ENCODE measurements at places on chromosomes 6 and 20.

- DNase-seq: no peak
These were observed 195.0 kb downstream of the GMPR start for GRCh38 chr6:16433338-16433890.

GRCh38 chr6:136502786-136503185 is 47.4 kb downstream of the MAP7 start:
- DNase-seq: no peak

DNA sequence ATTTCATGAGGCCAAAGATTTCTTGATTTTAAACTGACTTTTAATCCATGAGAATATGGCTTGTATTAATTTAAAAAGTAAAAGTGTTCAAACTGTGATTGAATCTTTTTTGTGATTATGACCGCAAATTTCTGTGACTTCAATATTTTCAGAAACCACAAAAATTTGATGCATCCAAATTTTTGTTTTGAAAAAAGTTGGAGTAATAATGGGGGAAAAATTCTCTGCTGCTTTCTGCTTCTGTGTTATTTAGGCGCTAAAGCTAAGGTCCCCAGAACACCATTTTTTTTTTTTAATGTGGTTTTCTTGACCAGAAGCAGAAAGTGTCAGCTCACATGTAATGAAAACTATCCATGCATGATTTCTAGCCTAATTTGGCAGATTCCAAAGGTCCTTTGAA is 65.3 kb downstream of the GRIK2 start:
- DNase-seq: no peak

GRCh38 chr20:38833857-38834164 is 28.3 kb downstream of the PPP1R16B start:
- no peak for DNase-seq

- no peak for DNase-seq
These were observed 202.4 kb downstream of the MOXD1 start for GRCh38 chr6:132198896-132199295.

DNA sequence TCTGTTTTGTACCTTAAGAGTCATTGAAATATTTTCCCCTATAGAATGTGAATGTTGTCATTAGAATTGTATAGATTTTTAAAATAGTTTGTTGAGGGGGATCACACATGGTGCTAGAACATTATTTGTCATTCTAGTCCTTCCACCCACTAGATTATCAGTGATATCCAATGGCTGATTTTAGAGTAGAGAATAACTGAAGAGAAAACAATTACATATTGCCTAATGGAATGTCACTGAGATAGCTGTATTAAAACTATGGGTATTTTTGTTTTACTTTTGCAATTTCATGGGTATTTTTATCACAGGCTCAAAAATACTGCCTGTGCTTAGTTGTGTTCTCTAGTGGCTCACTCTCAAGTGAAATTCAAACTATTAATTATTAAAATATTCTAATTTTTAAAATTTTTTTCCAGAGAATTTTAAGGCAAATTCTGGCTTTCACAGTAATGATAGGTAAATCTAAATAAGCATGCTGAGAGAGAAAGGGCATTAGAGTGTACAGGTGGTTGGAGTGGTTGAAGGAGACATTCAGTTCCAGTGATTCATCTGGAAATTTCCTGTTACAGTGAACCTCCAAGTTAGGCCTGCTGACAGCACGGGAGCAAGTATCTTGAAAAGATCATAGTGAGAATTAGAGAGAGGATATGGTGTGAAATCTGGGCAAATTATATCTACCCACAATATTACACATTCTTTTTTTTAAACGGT is 399.6 kb downstream of the NKAIN2 start:
- DNase-seq: no peak

DNA sequence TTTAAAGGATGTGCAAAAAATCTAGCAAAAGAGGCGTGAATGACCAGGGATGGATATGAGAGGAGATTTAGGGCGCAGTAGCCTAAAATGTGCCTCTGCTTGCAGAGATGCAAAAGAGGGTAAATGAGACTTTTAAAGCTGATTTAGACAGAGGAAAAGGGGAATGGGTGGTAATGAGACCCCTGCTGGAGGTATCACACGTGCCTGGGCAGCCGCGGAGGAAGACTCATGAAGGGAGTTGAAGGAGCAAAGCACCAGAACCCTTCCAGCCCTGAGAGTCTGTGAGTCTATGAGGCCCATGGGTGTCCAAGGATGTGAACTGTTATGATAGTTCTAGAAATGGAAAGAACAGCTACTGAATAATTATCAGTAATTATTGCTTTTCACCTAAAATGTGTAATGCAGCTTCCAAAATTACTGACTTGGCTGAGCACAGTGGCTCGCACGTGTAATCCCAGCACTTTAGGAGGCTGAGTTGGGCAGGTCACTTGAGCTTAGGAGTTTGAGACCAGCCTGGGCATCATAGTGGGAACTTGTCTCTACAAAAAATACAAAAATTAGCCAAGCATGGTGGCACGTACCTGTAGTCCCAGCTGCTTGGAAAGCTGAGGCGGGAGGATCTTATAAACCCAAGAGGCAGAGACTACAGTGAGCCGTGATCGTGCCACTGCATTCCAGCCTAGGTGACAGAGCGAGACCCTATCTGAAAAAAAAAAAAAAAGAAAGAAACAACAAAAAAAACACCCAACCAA is 38.2 kb upstream of the TIAM2 start:
- no peak for DNase-seq

DNA sequence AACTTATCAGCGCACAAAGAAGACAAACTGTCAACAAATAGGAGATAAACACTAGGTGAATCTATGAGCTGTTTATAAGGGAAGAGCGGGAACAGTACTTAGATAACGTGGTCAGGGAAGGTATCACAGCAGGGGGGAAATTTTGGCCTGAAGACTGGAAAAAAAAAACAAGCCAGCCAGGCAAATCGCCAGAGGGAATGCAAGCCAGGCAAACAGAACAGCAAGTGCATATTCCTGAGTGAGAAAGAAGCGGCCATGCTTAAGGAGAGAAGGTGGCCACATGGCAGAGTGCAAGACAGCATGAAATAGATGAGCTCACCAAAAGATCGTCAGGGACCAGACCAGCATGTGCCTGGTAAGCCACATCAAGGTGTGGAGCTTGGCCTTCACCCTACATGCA is 466.5 kb upstream of the ARID1B start:
- no peak for DNase-seq

DNA sequence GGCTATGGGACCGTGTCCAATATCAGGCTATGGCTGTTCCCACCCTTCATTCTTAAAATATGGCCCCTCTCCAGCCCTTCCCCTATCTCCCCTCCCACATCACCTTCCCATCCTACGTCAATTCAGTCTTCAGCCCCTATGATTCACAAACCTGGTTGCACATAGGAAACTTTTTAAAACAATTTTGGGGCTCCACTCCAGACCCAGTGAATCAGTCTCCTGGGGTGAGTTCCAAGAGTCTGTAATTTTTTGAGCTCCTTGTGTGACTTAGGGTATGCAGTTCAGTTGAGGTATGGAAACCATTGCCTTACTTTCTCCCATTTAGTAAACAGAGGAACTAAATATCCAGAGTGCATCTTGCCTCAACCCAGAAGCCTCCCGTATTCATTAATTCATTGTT is 5.5 kb downstream of the HNF4A start:
- no peak for DNase-seq

DNA sequence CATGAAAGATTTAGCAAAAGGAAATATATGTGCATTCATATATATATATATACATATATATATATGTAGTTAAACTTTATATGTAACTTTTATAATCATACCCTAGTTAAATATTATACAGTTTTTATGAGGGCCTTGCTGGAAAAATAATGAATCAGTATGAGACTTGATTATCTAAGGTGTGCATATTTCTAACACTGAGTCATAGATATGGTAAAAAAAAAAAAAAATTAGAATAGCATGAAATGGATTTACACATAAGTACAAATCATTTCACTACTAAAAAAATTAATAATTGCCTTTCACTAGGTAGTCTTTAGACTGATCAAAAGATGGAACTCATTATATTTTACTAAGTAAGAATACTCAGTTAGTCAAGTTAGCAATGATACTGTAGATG is 51.3 kb upstream of the DST start:
- no peak for DNase-seq

DNA sequence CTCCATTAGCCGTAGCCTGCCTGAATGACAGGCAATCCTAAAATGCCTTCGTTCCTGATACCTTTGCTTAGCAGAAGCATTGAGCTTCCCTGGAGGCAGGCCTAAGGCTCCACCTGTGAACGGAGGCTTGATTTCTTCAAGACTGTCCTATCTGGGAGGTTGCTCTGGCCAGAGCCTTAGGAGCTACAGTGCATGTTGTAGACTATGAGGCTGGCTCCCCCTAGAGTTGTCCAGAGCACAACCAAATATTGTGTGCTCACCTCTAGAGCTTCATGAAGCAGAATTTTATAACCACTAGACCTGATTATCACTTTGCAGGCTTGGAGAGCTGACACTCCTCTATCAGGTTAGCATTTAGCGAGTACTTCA is 217.8 kb downstream of the MAFB start:
- no peak for DNase-seq

DNA sequence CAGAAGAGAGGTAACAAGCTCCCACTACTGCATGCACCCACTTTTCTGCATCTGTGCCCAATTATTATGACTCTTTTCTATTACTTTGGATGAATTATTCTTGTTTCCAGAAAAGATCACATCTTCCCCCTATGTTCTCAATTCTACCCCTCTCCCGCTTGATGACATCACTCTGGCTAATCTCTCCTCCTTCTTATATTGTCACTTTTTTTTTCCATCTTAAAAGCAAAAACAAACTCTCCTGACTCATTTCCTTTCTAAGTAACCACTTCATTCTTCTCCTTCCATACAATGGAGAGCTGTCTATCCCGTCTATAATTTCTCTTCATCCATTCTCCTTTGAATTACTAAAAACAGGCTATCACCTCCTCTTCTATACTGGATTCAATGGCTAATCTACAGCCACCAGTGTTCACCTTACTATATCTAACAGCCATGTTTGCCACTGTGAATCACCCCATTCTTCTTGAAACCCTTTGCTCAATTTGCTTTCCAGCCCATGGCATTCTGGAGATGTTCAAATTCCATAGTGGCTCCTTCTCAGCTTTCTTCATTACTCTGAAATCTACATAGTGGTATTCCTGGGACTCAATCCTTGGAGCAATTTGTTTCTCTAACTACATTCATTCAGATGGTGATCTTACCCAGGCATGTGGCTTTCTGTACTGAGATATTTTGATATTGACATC is 378.4 kb downstream of the ARHGAP18 start:
- DNase-seq: no peak

DNA sequence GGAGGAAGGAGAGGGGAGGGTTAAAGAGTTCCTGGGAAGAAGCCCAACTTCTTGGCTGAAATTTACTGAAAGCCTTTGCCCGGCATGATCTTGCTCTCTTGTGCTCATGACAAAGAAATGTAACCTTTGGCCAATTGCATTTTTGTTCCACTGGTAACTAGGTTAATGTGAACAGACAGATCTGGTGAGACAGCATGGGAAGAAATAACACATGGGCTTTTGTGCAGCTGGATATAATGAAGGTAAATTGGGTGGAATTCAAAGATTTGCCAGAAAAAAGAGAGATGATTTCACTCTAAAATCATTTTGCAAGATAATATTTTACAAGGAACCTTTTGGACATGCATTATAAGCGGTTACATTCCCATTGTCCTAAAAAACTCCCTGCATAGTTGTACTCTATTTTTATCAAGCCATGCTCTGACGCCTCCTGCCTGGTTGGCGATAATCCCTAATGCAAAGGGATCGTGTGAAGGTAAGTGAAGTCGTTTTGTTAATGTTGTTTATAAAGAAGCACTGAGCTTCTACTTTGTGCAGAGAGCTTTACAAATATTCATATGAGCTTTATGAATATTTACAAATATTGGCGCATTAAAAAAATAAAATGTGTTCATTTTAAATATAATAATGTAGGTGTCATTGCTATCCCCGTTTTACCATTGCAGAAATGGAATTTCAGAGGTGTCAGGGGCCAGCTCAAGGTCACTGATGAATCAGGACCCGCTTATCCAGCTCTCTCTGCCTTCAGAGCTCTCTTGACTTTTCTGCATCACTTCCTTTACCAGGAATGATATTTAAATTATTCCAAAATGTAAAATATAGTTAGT is 161.3 kb upstream of the AGPAT4 start:
- no peak for DNase-seq

DNA sequence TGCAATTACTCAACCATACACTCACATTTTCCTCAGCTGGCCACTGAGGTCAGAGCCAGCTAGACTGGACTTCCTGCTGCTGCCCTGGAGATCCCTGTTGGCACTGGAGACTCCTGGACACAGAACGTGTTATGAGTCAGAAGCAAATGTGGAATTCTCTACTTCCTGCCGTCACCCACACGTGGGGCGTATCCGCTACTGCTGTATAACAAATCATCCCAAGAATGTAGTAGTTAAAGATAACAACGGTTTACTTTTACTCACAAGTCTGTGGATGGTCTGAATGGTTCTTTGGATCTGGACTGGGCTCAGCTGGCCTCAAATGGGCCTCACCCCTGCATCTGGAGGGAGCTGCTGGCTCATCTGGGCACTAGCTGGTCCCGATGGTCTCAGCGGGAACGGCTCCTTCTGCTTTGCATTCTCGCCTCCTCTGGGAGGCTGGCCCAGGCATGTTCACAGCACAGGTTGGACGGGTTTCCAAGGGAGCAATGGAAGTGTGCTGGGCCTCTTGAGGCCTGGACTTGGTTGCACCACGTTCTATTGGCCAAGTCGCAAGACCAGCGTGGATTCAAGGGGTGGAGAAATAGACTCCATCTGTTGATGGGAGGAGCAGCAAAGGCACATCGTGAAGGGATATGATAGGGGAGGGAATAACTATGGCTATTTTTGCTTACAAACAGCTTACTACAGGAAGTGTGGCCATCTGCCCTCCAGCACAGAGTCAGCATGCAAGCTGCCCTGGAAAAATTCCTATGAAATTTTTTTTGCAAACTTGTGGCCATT is 118.5 kb downstream of the SNX5 start:
- DNase-seq: no peak

DNA sequence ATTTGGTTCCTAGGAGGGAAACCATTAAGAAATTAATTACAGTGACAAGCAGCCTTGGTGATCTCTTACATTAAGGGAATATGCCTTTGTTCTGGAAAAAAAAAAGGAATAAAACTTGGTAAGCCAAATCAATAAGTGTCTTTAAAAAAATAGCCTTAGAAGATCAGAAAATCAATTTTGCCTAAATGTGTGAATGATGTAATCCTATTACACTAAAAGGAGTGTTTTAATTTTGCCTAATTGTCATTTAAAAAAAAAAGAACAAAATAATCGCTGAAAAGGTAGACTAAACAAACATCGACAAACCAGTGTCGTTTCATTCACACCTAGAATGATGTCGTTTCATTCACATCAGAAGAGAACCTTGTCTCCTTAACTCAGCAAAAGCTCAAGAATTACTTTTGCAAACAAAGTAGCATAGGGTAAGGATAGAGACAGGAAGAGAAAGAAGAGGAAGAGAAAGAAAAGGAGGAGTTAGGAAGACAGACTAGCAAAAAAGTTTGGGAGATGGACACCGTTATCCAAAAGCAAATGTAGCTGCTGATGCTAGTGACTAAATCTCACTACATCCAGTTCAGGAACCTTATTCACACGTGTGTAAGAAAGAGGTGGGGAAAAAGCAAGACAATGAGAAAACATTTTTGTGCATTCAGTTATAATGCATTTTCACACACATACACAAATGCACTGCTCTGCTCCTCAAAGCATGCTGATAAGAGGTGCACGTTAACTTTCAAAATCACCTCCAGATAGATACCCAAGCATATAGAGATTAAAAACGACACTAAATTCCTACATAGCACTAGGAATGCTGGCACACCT is 60.6 kb downstream of the HIVEP2 start:
- DNase-seq: no peak

- DNase-seq: no peak
These were observed 277.0 kb downstream of the CDKAL1 start for GRCh38 chr6:20811109-20811761.
